CD4-positive, alpha-beta memory T cell (primary cell): ENCODE measurements at places on chromosomes 1 and 21.

GRCh38 chr1:225875044-225875815, 7.0 kb downstream of the TMEM63A start:
- no peak for DNase-seq

DNA sequence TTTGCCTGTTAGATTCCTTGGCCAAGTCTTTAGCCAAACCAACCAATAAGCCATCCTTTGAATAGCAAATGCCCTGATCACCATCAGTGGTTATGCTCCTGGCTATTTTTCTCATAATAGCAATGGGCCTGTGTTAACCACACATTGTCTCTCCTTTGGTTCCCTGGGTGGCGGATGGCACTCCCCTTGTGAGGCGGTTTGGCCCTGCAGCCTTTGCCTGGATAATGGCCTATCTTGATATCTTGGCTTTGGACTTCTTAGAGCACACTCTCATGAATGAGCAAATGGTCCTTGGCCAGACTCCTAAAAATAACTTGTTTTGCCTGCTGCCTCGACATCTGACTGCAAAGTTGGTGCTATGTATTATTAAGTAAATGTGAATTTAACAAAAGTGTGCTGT, 22.4 kb upstream of the ZBTB18 start:
- DNase-seq = no peak

DNA sequence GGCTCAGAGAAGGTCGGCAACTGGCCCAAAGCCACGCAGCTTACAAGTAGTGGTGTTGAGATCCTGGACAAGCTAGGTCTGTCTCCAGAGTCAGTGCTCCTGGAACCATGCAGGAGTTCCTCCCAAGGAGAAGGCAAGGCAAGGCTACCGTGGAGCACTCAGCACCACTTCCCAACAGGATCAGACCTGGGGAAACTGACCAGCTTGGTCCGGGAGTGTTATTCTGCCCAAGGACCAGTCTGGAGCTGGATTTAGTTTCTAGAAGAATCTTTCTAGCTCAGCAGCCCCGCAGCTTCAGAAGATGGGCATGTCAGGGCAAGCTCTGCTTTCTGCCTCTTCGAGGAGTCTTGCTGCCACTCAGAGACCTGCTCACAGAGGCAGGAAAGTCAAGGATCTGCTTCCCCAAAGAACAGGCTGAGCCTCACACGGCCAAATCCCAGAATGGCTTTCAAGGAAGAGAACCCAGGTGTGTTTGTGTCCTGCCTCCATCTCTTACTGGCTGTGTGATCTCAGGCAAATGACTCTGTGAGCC, 302.8 kb downstream of the MATN1 start:
- no peak for DNase-seq

DNA sequence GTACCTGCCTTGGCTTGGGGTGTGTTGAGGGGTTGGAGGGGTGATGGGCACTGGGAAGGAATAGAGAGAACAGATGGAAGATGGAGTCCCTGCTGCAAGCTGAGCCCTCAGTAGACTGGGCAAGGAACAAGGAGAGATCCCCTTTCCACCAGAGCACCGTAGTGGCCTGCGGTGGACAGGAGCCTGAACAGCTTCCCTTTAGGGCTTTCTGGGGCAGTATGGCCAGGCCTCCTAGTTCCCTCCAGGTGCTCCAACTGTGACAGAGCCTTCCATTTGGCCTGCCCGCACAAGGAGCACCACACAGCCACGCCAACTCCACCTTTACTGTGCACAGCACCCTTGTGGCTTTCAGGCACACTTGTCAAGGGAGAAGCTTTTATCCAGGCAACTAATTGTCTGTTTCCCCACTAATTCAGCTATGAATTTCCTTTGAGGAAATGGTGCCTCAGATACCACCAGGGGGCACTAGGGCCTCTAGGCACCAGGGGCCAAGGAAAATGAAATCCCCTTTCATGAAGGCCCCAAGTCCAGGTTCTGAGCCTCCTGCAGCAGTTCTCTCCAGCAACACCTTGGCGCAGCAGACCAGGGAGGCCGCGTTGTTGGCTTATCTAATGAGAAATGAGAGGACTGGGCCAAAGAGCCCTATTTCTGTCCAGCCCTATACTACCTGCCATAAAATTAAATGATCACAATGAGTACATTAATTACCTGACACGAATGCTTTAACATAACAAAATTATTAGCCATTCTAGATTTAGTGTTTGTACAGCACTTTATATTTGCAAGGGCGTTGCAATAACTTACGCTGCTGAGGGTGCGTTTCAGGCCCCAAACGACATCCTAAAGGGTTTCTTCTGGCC, 23.1 kb upstream of the ERI3 start:
- peak; percentile 44 for DNase-seq

DNA sequence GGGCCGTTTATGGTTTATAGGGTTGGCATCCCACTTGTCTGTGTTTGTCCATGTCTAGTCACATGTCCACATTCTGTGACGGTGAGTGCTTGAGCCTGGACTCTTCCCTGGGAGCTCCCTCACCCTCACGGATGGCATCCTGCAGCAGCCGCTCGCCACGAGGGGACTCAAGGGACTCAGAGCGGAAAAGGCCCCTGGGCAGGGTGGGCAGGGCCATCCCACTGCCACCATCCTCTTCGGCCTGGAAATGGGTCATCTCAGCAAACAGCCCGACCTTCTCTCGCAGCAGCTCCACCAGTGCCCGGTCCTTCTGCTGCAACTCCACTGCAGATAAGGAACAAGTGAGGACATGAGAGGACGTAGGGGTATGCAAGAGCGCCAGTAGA, 11.1 kb downstream of the RXFP4 start:
- DNase-seq = no peak

- no peak for DNase-seq
Observed at GRCh38 chr1:161739865-161740566, 9.6 kb upstream of the DUSP12 start.

DNA sequence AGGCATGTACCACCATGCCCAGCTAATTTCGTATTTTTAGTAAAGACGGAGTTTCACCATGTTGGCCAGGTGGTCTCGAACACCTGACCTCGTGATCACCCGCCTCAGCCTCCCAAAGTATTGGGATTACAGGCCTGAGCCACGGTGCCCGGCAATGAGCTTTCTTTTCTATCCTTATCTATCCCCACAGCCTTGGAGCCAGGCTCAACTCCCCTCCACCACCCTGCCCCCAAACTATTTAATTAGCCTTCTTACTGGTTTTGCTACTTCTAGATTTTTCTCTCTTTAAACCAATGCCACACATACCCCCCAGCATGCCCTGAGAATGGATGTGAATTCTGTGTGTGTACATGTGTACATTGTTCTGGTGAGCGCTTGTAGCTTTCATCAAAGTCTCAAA, 5.7 kb upstream of the VANGL2 start:
- no peak for DNase-seq
